ENCODE measurements at places on chromosomes 2 and 18.
A peak's percentile ranks its signal among the peaks of the same experiment; 100 is the strongest.

DNA sequence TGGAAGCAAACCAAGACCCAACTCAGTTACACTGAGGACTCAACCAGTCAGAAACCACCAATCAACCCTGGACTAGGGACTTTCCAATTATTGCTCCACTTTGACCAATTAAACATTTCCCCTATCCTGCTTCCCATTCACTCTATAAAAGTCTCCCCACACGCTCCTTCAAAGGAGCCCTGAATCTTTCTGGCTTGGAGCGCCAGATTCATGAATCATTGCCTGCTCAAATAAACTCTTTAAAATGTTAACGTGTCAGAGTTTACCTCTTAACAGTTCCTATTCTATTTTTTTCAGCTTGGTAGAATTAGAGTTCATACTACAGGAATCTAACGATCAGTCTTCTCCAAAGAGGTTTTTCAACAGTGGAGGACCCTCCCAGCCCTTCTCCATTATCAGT, 20.7 kb upstream of the SULT1C2 start:
- DNase-seq, result no peak

DNA sequence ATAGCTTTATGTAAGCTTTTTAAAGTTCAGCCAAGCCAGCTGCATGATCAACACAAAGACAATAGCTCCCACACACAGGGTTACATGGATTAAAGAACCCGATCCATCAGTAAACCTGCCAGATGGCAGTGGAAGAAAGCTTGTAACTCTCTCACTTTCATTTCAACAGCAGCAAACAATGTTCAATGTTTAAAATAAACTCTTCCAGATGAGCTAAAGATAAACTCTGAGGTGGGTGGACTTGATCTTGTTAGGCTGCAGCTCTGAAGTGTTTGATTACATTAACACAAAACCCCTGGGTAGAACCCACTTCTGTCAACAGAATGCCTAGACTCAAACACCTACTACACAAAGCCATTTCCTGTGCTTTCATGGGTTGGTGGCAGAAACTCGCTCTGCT, 13.9 kb downstream of the RDH14 start:
- no peak for DNase-seq

- DNase-seq, result no peak
These were observed 35.2 kb downstream of the ST3GAL5 start for GRCh38 chr2:85853499-85854165.

DNA sequence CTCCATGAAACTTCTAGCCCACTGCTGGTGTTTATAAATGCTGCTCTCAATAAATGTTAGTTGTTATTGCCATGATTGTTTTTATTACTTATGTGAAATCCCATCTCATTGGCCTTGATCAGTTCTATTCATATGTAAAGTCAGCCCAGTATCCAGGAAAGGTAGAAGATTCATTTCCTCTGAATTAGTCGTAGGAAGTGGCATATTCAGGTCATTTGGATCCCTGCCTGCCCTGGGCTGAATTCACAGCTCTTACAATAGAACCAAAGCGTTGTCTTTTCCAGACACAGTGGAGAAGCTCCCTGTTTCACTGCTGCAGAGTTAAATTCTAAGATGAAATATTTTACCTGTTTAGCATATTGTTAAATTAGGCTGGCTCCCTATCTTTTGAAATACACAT, 70.3 kb downstream of the MAIP1 start:
- DNase-seq, result no peak

- DNase-seq, result no peak
These were observed 133.7 kb downstream of the COMMD1 start for GRCh38 chr2:62038975-62039771.

- peak; percentile 69 for DNase-seq
These were observed 47.5 kb downstream of the ZFP36L2 start for GRCh38 chr2:43178602-43179542.

DNA sequence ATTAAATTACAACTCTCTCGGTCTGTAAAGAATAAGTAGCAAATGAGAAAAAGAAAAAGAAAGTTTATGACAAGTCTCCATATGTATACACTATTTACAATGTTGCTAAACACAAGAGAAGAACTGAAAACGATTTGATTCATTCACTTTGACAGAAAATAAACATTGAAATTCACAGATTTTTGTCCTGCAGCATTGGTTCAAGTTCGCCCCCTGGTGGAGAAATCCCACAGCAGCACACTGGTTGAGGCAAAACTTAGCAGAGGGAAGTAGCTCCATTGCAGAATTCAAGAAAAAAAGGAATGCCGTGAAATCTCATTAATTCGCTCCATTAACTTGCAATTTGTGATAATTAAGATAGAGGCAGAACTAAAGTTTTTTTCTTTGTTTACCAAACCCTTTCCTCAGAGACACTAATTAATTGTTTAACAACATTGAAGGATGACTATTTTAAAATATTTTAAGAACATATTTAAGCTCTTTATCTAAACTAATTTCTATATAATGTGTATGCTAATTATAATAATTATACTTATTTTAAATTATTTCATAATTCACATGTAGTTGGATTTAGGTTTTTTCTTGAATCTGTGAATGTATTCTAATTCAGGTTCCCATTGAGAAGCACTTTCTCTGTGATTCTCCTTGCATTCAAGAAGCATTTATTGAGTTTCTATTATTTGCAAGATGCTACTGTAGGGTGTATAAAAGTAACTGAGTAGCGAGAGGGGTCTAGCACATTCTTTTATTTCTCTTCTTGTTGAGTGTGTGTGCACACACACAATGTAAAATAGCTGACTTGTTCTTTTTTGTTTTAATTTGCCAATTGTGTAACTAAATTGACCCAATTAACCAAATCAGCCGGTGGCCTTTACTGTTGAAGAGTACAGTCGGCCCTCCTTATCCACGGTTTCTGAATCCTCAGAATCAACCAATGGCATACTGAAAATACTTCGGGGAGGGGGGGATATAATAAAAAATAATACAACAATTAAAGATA, 74.1 kb downstream of the COL4A3 start:
- peak; percentile 80 for DNase-seq

- no peak for DNase-seq
These were observed 80.3 kb downstream of the TMEM17 start for GRCh38 chr2:62425684-62426083.

- DNase-seq, result no peak
These were observed 765.4 kb downstream of the TMEM182 start for GRCh38 chr2:103527278-103527677.

GRCh38 chr2:2229626-2230432, 101.2 kb downstream of the MYT1L start:
- DNase-seq, result no peak

All from right forelimb (tissue), 1 donor.